ENCODE measurements at places on chromosomes 2 and 18.

DNA sequence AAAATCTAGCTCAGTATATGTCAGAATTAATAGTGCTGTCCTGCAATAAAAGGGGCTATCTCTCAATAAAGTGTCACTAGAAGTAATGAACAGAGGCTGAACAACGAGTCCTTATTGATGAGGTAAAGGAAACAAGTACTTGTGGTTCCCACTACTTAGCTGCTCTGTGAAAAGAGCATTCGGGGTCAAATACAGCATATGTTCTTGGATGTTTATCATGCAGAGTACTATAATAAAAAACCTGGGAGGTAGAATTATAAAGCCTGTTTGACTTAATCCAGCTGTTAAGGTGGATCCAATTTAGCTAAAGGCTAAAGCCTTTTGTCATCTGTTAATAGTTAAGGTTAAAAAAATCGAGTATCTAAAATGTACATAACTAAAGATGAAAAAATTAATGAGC, 32.4 kb downstream of the SLC35F5 start:
- DNase-seq = no peak

DNA sequence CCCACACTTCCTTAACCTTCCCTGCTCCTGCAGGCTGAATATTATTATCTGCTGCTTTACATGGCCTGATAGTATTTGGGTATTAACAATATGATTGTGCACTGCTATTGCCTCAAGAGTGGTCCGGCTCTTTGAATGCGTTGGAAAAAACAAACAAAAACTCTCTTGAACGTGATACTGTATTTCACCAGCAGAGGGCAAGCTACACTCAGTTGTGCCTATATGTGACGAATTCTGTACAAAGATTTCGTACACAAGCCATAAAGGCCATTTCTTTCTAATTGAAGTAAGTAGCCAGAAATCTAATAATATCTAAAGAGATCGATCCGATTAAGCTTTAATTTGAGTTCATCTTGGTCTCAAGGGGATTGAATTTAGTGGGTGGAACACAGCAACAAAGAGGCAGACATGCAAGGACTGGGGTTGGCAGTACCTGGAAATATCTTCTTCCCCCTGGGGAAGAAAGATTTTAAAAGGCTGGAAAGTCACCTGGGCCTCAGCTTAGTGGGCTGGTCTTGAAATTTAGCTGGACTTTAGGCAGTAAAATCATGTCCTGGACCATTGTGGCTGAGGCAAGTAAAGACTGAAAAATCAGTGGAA, 49.3 kb upstream of the RAB6D start:
- no peak for DNase-seq

DNA sequence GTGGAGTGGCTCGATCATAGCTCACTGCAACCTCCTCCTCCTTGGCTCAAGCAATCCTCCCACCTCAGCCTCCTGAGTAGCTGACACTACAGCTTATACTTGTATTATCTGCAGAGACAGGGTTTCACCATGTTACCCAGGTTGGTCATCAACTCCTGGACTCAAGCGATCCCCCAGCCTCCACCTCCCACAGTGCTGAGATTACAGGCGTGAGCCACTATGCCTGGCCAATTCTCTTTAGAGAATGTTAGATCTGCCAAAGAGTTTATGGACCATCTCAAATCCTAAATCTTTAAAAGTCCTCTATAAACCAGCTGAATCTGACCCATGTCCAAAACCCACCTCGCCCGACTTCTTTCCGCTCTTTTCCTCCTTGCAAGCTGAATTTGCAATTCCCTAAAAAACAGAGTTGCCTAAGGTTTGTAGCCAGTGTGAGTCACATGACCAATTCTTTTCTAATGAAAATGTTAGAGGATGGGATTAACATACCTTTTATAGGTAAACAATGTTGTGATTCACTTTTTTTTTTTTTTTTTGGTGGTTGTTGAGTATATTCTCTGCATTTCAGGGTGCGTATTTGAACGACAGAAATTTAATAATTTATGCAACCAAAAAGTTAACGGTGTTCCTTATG, 2.4 kb upstream of the PMAIP1 start:
- DNase-seq = no peak

- DNase-seq = no peak
Observed at GRCh38 chr2:192035731-192036442, 158.8 kb downstream of the TMEFF2 start.

DNA sequence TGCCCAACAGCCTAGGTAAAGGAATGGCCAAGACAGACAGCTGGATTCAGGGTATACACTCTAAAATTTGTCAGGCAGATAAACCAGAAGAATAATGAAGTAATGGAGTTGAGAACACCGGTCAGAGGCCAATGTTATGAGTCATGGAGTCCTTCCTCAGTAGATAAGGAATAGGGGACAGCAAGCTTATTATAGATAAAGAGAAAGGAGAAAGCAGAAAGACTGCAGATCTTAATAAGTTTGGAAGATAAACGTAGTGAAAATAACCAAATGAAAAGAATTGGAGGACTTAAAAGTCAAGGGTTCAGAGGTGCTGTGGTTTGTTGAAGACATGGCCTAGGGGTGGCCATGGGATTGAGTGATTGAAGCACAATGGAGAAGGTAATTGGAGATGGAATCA, 63.5 kb upstream of the NFE2L2 start:
- no peak for DNase-seq

Data from activated CD4-positive, alpha-beta T cell treated with anti-CD3 and anti-CD28 coated beads for 1 hour (primary cell).